CD4-positive, alpha-beta T cell treated with Interferon gamma for 1 hour (primary cell): ENCODE measurements at places on chromosomes 7 and 10.

DNA sequence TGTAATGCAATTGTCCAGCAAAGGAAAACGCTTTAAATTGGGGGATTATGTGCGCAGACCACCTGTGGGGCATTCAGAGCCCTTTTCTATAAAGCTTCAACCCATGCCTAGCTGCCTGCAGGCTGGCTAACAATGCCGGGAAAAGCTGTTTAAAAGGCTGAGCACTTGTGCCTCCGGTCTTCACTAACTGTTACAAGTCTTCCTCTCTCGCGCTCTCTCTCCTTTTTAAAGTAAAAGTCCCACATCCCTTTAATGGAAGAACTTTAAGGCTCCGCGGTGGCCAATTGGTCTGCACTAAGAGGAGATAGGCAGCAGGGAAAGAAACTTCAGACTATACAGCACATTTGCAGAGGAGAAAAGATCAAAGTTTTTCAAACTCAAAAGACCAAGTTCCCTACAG lies 4.6 kb downstream of the FZD8 start:
- no peak for DNase-seq

- DNase-seq, result no peak
Observed at GRCh38 chr10:3574451-3574850, 210.6 kb downstream of the KLF6 start.

GRCh38 chr10:49609006-49609282 lies 1.2 kb upstream of the SLC18A3 start:
- DNase-seq, result no peak

DNA sequence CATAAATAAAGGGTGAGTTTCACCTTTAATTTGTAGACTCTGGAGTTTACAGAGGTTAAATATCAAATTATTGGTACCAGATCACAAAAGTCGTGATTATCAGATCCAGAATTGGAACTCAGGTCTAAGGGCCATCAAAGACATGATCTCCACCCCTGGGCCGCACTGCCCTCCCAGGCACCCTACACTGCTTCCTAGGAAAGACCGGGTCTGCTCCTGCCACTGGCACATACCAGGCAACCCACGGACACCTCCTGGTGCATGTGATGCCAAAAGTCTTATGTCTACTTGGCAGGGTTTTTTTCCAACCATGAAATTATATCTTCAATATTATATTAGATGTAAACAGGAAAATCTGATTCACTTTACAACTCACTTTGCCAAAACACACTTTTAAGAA lies 452.8 kb downstream of the PTPRN2 start:
- no peak for DNase-seq

DNA sequence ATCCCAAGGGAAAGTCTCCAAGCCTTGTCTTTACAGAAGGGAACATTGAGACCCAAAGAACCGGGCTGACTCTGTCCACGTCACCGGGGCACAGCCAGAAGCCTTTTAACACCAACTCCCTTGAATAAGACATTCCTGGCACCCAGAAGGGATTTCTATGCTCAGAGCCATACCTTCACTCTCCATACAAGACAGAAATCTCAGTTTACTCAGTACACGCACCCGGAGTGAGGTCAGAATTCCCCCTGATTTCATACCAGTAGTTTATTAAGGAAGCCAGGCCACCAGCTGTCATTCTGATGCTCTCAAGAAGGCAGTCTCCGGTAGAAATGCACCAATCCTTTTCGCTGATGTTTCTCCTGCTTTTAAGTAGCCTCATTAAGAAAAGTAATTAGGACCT lies 134.2 kb upstream of the KCNMA1 start:
- DNase-seq, result no peak

- no peak for DNase-seq
Observed at GRCh38 chr10:91412354-91413087, 2.4 kb downstream of the HECTD2 start.

GRCh38 chr10:22805304-22805703 lies 90.9 kb upstream of the PIP4K2A start:
- no peak for DNase-seq

- DNase-seq, result no peak
Observed at GRCh38 chr10:9289811-9290210, 1235.3 kb downstream of the GATA3 start.

GRCh38 chr7:51186531-51186930 lies 130.1 kb downstream of the COBL start:
- DNase-seq, result no peak

DNA sequence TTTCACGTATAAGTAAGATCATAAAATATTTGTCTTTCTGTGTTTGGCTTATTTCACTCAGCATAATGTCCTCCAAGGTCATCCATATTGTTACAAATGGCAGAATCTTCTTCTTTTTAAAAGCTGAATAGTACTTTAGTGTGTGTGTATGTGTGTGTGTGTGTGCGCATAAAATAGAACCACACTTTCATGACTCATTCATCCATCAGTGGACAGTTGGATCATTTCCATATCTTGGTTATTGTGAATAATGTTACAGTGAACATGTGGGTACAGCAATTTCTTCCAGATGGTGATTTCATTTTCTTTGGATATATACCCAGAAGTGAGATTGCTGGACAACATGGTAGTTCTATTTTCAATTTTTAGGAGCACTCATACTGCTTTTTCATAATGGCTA lies 622.4 kb downstream of the NRG3 start:
- no peak for DNase-seq
